ENCODE measurements at places on chromosomes 7 and 10. TPM values are rescaled to one million over a fixed set of nuclear protein-coding genes. Genes with fewer than 3 reads are reported as not detected.

Gene CFAP70
- total RNA-seq = 9.7 TPM

Gene MMP21
- not detected for total RNA-seq

- H3K4me1 ChIP-seq = peaks cover 21% of the 10 kb centered on the region
- H3K27ac ChIP-seq = no peak overlapping the region
- no peaks in the 10 kb centered on the region for H3K27me3 ChIP-seq
- H3K36me3 ChIP-seq = peaks cover 4% of the 10 kb centered on the region
- no peak for DNase-seq
These were observed 32.2 kb upstream of the SEMA3A start for GRCh38 chr7:84226759-84227158.

- H3K36me3 ChIP-seq = peaks cover 3% of the 10 kb centered on the region
- H3K27me3 ChIP-seq = peaks cover 10% of the 10 kb centered on the region
- H3K27ac ChIP-seq = no peak overlapping the region
These were observed 133.2 kb upstream of the FAM171A1 start for GRCh38 chr10:15504101-15504840.

DNA sequence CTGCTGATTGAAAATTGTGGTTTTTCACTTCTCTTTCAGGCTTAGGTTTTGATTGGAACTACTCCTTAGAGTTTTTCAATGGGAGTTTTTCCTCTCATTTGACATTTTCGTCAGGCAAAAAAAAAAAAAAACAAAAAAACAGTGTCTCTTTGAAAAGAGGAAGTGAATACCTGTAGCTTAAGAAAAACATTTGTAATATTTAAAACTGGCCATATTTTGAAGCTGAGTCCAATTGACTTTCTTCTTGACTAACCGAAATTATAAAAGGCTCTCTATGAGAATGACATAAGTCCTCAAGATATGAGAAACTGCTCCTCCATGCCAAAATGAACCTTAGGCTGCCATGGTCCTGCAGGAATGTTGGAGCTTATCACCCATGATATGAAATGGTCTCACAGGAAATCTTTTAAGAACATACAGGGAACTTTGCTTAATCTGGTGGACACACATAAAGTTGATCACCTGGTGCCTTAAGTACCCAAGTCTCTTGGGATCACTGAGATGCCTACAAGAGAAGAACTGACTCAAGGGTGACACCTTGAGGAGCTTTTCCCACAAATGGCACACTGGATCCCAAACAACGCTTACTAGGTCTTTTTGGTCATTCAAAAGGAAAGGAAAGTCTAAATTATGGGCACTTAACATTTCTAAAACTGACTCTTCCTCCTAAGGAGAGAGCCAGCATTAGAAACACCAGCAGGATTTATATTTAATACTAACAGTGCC lies 263.4 kb downstream of the CDC14C start:
- H3K4me3 ChIP-seq = no peak overlapping the region
- H3K27me3 ChIP-seq = no peaks in the 10 kb centered on the region
- no peak overlapping the region for H3K27ac ChIP-seq
- no peaks in the 10 kb centered on the region for H3K4me1 ChIP-seq
- H3K36me3 ChIP-seq = no peaks in the 10 kb centered on the region
- no peak for DNase-seq

- peaks cover 58% of the 10 kb centered on the region for H3K36me3 ChIP-seq
- H3K27me3 ChIP-seq = no peaks in the 10 kb centered on the region
- no peak for DNase-seq
These were observed 228.4 kb downstream of the KIAA1217 start for GRCh38 chr10:24437302-24437701.

DNA sequence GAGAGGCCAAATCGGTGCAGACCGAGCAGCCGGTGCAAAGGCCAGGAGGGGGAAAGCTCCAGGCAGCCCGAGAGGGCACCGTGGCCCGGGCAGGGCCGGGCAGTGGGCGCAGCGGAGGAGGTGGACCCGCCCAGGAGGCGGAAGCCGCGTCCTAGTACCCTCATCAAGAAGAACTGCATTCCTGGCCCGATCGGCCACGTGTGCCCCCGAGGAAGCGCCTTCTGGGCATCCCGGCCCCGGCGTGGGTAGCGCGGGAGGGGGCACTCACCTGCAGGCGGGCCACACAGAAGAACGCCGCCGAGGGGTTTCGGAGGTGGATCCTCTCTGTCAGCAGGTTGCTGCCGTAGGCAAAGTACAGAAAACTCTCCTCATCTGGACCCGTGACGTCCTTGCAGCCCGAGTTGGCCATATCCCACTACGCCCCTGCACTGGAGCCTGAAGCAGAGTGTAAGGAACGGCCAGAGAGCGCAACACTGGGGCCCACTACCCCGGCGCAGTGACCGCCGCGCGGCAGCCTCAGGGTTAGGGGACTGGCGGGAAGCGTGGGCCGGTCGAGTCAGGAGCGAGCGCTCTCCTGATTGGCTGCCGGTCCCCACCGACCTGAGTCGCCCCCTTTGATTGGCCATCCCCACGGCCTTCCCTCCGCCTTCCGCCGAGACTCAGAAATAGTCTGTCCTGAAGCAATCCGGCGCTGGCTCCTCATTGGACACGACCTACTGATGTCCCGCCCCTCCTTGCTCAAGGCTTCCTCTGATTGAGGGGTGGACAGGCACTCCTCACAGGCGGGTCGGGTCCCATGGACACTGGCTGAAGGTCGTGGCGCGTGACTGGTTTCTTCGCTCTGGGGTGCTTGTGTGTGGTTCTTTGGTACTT lies at the start of gene GGCT:
GGCT (minus strand) TSS at position 529 of the 873 bp plus-strand sequence; CDS start at position 409, 120 bp downstream.
- H3K27ac ChIP-seq = peak within 1 kb of the TSS; percentile 95
- no peaks in the 10 kb centered on the region for H3K27me3 ChIP-seq
- peak within 1 kb of the TSS; percentile 90 for H3K4me3 ChIP-seq
- peaks cover 32% of the 10 kb centered on the region for H3K36me3 ChIP-seq
- DNase-seq = peak; percentile 96

GRCh38 chr10:104240078-104240477 lies 7.9 kb upstream of the CFAP43 start:
- peaks cover 19% of the 10 kb centered on the region for H3K27me3 ChIP-seq
- DNase-seq = no peak
- H3K4me1 ChIP-seq = no peaks in the 10 kb centered on the region
- H3K27ac ChIP-seq = no peak overlapping the region
- H3K36me3 ChIP-seq = no peaks in the 10 kb centered on the region

DNA sequence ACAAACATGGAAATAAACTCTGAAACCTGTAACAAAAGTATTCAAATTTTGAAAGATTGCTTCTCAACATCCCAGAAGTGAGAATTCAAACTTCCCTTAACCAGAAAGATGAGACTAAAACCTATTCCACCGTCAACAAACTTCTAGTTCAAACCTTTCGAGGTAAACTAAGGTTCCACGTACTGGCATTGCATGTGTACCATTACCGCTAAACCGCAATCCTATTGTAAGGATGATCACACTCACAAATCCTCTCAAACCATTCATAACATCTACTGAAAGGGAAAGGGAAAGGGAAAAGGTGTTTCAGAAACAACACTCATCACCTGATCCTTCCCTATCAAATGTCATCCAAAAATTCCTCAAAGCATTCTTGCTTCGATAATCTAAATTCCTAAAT lies 3.1 kb downstream of the SMURF1 start:
- H3K27ac ChIP-seq = peak overlapping the region; percentile 37
- peaks cover 6% of the 10 kb centered on the region for H3K36me3 ChIP-seq
- H3K27me3 ChIP-seq = no peaks in the 10 kb centered on the region
- H3K4me3 ChIP-seq = peak overlapping the region; percentile 87

Data from type B pancreatic cell (in vitro differentiated cells).